Myocyte (in vitro differentiated cells): ENCODE measurements at places on chromosomes 4 and X. TPM values are rescaled to one million over a fixed set of nuclear protein-coding genes. Genes with fewer than 3 reads are reported as not detected.

- DNase-seq, result no peak
These were observed 11.5 kb upstream of the ADGRG2 start for GRCh38 chrX:19133784-19134183.

GRCh38 chr4:11440481-11441193 is 11.9 kb upstream of the HS3ST1 start:
- DNase-seq, result no peak

DNA sequence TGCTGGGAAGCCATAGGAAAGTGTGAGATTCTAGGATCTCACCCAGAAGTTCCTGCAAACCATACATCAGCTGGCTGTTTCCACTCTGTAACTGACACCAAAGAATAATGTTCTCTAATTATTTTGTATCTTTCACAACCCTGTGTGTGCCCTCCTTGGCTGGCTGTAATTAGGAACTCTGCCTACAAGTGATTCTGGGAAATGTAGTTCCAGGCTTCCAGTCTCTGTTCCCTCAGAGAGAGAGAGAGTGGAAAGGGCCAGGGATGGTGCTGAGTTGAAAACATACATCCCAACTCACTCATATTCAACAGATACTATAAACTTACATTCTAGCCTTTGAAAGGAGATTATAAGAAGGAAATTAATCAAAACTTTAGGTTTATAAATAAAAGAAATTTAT is 57.5 kb upstream of the C1QTNF7 start:
- no peak for DNase-seq

DNA sequence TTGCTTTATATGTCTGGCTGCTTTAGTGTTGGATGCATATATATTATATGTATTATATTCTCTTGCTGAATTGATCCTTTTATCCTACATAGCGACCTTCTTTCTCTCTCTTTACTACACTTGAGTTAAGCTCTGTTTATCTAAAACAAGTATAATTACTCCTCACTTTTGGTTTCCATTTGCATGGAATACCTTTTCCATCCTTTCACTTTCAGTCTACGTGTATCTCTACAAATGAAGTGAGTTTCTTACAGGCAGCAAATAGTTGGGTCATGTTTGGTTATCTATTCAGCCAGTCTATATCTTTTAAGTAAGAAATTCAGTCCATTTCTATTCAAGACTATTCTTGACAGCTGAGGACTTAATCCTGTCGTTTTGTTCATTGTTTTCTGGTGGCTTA is 167.5 kb upstream of the USP38 start:
- DNase-seq, result no peak

GRCh38 chr4:157992038-157992705 is 180.7 kb downstream of the GASK1B start:
- DNase-seq, result peak; percentile 86

The HPGDS gene
- total RNA-seq, result not detected in 2 replicates

The DMRTC1B gene
- not detected in 2 replicates for total RNA-seq
